ENCODE measurements at places on chromosomes 3 and 15.

- DNase-seq = no peak
These were observed 101.2 kb upstream of the ZBTB20 start for GRCh38 chr3:115248274-115248673.

- DNase-seq = no peak
These were observed 441.1 kb upstream of the DPH6 start for GRCh38 chr15:35987056-35987455.

DNA sequence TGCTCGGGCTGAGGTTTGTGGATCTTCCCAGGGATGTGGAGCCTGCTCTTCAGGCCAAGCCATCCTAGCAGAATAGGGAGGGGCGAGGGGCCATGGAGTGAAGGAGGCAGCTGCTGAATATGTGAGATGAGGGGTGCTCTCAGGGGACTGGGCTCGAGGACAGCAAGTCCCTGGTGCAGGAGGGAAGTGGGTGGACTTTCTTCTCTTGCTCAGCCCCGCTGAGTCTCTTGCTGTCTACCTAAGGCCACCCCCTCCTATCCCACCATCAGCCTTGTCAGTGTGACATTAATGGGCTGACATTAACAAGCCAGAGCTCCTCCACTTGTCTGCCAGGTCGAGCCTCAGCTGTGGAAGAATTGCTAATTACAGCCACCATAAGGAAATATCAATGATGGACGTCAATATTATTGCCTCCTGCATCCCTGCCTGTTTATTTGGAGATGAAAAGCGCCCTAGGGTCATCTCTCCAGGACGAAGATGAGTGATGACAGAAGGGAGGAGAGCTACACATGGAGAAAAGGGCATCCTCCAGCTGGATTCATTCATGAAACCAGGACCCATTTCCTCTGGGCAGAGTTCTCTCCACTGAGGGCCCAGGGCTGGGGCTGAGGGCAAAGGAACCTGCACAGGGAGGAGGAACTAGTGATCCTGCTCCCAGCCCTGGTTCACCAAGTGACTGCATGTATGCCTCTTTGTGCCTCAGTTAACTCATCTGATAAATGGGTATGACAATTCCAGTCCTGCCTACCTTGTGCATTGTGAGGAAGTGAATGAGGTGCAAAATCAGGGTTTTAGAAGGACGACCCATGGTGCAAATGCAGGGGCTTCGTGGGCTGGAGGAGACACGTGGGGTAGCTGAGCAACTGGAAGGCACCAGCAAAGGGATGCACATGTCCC is 34.9 kb upstream of the LINGO1 start:
- DNase-seq = no peak

DNA sequence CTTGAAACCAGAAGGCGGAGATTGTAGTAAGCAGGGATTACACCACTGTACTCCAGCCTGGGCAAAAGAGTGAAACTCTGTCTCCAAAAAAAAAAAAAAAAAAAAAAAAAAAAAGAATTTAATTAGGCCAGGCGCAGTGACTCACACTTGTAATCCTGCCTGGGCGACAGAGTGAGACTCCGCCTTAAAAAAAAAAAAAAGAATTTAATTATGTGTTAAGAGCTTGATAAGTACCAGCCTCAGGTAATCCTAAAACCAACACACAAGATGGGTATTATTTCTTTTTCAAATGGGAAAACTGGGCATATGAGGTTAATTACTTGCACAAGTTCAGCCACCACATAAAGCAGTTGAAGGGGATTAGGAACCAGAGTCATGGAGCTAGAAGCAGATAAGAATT is 49.0 kb downstream of the PBRM1 start:
- DNase-seq = no peak

DNA sequence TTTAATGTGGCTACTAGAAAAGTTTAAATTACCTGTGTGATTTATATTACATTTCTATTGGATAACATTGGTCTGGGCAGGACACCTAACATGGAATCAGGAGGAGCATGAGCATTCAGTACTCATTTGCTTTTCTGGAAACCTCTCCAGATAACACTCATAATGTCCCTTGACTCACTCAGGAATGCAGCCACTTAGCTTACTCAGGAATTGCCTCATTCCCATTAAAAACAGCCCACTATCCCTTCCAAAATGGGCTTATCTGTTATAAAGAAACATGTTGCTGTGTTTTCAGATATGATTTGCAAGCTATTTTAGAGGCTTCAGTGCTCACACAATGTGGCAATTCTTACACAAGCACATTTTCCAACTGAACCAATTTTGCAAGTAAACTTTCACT is 17.1 kb downstream of the GBE1 start:
- no peak for DNase-seq

DNA sequence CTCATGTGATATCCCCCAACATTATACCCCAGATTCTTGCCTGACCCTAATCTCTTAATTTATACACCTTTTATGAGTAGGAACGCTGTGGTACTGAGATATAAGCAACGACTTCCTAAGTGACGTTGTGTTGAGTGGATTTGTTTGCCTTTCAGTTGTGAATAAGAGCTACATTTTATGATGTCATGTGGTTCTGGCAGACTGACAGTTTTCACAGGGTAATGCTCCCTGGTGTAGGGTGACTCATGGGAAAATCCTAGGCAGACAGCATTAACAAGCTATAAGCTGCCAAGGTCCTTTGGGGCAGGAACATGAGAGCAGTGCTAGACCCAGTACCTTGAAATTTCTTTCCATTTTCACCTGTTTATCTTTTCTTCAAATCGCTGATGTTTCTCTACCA is 11.2 kb downstream of the C3orf52 start:
- no peak for DNase-seq

- DNase-seq = no peak
These were observed 70.7 kb downstream of the TOP2B start for GRCh38 chr3:25594007-25594502.

DNA sequence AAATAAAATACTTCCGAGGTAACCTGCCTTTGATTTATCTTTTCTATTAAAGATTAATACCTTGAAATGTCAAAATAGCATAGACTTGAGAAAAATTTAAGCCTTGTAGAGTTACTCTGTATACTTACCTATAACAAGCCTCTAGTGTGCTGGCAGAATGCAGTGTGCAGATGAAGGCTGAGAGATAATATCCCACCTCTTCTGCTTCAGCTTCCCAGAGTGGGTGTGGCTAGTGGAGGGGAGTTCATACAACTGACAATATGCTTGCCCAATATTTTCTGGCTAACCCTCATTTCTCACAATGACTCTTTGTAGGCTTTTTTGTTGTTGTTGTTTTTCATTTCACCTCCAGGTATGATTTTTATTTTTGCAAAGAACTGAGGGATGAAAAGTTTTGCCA is 15.7 kb upstream of the ZBTB20 start:
- no peak for DNase-seq

- peak; percentile 11 for DNase-seq
These were observed 427 bp downstream of the MBD4 start for GRCh38 chr3:129439226-129439816.

GRCh38 chr15:34753236-34753894 is 1.4 kb downstream of the GJD2 start:
- no peak for DNase-seq

GRCh38 chr3:116614795-116615362 is 94.7 kb upstream of the TUSC7 start:
- no peak for DNase-seq

- DNase-seq = no peak
These were observed 89.4 kb downstream of the FOXB1 start for GRCh38 chr15:60093273-60094067.

- no peak for DNase-seq
These were observed 220.1 kb upstream of the BHLHE40 start for GRCh38 chr3:4758957-4759656.

DNA sequence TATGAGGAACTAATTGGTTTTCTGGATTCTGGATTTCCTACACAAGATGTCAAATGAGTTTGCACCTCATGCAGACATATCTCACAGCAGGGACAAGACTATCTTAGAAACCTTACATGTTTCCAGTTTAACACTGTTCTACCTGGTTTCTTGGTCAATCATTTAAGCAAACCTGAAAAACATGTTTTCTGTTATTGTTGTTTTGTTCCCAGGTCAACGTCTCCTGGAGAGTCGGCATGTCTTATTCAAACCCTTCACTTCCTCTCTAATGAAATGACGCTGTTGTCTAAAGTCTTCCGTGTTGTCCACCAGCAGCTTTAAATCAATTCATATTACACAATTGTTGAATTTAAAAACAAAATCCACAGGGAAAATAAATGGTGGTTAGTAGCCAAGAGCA is 150.9 kb downstream of the CNTN3 start:
- DNase-seq = no peak

DNA sequence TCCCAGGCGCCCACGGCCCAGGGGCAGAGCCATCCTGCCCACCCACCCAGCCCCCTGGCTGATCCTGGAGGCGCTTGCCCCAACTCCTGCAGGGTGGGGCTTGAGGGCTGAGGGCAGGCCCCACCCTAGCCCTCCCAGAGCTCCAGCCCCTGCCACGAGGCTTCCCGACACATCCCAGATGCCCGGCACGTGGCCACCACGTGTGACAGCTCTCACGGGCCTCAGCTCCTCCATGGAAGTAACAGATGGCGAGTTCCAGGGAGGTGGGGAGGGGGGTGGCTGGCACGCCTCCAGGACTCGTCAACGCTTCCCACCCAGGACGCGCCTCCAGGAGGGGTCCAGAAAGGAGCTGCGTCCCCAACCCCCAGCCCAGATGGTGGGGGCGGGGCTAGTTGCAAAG is 29.1 kb downstream of the PLXND1 start:
- no peak for DNase-seq

DNA sequence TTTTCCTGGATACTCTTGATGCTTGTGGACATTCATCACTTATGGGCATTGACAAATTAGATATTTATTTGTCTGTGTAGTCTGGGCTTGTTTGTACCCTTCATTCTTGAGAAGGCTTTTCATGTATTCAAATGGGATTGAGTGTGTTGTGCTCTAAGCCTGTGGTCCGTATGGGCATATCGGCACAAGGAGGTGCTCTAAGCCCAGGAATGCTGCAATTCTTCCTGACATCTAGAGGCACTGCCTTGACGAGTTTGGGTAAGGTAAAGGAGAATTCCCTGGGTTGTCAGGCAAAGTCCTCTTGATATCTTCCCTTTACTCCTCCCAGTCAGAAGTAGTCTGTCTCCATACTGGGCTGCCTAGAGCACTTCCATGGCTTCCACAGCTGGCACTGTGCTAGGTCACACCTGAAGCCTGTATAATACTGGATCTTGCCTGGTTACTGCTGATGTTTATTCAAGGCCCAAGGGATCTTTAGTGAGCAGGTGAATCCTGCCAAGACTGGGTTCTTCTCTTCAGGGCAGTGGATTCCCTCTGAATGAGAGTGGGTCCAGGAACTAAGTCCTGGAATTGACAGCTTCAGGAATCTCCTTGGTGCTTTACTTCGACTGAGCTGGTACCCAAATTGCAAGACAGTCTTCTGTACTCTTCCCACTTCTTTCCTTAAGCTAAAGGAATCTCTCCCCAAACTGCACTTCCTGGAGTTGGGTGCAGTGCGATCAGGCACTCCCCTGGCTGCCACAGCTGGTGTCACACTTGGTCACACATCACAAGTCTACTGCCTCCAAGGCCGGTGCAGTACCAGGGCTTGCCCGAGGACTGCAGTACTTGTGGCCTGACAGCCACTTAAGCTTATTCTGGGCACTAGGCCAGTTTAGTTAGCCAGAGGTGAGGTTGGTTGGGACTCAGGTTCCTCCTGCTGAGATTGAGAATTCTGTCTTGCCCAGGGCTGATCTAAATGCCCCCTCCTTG is 46.0 kb downstream of the GALK2 start:
- DNase-seq = no peak

DNA sequence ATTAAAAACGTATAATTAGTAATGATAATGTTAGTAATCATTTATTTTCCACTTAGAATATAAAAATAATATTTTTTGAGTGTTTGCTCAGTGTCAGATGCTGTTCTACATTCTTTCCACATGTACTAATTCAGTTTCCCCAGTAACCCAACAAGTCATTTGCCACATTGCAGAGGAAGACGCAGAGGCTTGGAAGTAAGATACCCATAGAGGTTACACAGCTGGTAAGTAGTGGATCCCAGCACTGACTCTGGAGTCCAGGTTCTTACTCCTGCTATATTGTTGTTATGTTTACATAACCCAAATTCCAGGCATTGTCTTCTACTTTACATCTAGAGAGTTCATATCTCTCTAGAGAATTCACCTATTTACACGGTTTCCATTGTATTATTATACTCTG is 48.2 kb upstream of the MYO5C start:
- DNase-seq = no peak

- DNase-seq = no peak
These were observed 328.4 kb upstream of the UMPS start for GRCh38 chr3:124401843-124402242.

DNA sequence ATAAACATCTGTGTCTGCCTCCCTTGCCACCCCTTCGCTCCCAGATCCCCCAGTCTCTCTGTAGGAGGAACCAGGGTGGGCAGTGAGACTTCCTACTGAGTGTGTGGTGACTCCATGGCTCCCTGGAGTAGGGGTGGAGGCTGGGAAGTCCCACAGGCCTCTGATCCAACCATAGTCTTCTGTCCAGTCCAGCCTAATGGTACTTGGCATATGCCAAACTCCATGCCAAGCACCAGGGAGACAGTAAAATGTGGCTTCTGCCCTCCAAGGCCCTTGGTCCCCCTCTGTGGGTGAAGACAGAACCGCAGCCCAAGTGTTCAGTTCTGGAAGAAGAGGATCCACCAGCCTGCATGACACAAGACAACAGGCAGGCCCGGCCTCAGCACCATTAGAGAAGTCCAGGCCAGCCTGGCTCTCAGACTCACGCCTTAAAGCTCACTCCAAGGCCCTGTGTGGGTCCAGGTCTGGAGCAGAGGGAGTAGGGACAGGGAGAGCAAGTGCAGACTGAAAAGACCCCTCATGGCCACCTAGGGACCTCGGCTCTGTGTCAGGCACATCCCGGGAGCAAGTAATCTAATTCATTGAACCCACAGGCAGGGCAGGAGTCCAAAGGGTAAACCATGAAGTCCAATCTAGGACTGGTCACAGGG is 112.7 kb downstream of the ETFA start:
- DNase-seq = no peak

GRCh38 chr3:124799676-124800075 is 69.4 kb downstream of the UMPS start:
- no peak for DNase-seq

DNA sequence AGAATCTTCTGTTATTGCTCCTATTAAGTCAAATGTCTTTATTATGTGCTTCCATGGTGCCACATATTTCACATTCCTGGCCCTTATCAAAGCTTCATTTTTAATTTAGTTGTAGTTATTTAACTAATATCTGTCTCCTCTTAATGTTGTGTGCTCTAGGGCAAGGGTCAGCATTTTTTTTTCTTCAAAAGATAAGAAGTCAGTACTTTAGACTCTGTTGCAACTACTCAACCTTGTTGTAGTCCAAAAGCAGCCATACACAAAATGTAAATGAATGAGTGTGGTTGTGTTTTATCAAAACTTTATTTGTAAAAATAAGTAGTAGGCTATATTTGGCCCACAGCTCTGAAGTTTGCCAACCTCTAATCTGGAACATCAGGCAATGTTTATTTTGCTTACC is 394.7 kb upstream of the CBLB start:
- no peak for DNase-seq
